Fibroblast of upper back skin (primary cell): ENCODE measurements at places on chromosomes 7 and 10.

GRCh38 chr10:86922553-86922961 is 34.9 kb downstream of the MMRN2 start:
- DNase-seq: no peak

GRCh38 chr7:84230491-84230890 is 35.9 kb upstream of the SEMA3A start:
- DNase-seq: no peak

DNA sequence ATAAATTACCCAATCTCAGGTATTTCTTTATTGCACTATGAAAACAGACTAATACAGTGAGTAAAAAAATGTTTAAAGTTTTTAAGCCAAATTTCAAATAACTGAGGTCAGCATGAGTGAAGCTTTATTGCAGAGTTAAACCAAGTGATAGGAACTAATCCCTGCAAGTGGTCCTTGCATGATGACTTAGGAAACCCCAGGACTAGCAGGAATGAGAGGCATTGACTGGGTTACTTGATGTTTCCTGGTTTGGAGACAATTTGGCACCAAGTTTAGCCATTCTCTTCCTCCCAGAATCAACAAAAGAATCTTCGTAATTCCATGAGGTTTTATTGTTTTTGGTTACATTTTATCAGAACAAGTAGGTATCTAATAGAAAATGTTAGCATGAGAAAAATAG is 194.2 kb downstream of the BICC1 start:
- DNase-seq: peak; percentile 32

- DNase-seq: no peak
Observed at GRCh38 chr7:15245831-15246230, 316.0 kb downstream of the AGMO start.

DNA sequence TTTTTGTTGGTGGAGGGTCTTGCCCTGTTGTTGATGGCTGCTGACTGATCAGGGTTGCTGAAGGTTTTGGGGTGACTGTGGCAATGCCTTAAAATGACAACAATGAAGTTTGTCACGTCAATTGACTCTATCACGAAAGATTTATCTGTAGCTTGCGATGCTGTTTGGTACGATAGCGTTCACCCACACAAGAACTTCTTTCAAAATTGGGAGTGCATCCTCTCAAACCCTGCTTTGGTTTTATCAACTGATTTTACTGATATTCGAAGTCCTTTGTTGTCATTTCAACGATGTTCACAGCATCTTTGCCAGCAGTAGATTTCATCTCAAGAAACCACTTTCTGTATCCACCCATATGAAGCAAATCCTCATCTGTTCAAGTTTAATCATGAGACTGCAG is 26.0 kb downstream of the NAMPT start:
- no peak for DNase-seq

GRCh38 chr7:35553519-35553918 is 141.4 kb downstream of the HERPUD2 start:
- DNase-seq: no peak

GRCh38 chr7:103987451-103987850 is 2.0 kb downstream of the RELN start:
- no peak for DNase-seq

GRCh38 chr10:5620223-5620721 is 46.1 kb downstream of the ASB13 start:
- peak; percentile 47 for DNase-seq

DNA sequence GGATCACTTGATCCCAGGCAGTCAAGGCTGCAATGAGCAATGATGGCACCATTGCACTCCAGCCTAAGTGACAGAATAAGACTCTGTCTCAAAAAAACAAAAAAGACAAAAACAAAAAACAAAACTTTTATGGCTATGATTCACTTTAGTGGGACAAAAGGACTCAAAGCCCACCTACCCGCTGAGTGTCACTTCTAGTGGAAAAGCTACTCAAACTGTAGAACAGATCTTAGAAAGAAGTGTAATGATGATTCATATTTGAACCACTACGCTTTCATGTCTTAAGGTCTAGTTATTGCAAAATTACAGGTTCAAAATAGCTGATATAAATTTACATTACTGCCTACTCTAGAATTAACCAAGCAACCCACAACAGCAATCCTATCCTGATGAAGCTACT is 47.1 kb upstream of the OTUD1 start:
- no peak for DNase-seq

DNA sequence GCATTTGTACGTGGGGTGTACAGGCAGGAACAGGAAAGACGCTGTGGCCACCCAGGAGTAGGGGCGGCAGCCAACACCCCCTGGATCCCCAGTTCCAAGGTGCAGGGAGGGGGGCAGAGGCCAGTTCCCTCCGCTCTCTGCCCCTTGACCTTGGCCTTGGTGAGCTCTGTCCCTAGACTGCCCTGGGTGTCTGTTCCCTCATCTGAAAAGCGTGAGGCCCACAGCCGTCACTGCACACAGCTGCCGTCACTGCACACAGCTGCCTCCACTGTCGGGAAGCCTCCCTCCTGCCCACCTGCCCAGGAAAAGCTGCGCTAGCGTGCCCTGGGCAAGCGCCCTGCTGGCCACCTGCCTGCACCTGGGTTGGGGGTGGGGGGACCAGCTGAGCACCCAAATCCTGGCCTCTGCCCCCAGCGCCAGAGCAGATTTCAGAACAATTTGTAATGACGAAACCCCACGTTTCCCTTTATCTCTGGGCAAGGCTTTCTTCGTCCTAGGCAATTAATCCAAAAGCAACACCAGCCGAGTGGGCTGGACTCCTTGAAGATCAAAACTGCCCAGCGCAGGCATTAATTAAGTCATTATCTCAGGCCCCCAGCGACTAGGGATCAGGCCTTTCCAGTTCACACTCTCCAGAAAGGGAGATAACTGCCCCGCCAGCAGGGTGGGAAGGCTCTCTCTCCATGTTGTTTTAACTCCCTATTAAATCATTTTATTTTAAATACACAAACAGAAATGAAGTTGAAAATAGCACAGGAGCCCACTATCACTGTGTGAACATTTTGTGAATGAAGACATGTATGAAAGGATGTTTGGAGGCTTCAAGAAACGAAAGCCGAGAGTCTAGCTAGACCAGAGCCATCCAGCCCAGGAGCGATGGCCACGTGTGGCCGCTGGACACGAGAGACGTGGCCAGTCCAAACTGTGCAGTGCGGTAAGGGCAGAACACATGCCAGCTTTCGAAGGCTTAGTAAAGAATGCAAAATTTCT is 4.0 kb upstream of the PDGFA start:
- no peak for DNase-seq

DNA sequence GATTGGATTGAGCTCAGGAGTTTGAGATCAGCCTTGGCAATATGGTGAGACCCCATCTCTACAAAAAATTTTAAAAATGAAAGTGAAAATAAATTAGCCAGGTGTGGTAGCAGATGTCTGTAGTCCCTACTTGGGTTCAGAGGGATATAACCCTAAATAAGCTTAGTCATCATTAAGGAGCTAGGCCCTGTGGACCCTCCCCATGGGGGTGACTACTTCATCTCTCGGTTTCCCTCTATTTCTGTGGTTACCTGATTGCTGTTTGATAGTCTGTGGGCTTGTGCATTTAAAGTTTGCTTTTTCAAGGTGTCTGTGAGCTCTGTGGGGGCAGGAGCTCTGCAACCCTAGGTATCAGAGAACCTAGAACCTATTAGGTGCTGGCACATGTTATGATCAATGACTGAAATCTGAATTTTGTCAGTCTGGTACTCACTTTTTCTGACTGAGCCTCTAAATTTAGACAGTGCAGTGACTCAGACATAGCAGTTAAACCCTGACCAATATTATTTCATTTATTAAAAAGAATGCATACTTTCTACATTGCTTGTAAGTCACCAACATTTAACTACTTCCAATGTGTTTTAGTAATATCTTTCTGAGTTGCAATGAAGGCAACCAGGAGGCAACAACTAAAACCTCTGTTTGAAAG is 8.1 kb upstream of the CUZD1 start:
- DNase-seq: peak; percentile 58
